ENCODE measurements at places on chromosomes 2 and 18. TPM values are rescaled to one million over a fixed set of nuclear protein-coding genes. Genes with fewer than 3 reads are reported as not detected.

Gene ANKRD30B
- not detected for total RNA-seq

DNA sequence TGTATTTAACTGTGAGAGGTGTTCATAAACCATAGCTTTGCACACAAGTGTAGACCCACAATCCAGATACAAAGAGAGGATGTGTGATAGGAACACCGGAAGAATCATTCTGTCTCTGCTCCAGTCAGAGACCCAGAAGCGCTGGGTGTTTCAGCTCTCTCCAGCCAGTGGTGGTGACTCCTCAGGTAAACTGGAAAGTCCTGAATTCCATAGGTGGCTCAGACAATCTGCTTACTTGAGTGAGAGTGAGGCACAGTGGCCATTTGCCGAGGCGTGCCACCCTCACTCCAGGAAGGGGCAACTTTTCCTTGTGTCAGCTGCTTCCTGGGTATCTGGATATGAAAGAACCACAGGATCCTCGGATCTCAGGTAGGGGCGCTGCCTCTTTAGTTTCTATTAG, 171.5 kb downstream of the KCNS3 start:
- DNase-seq: no peak

GRCh38 chr2:146669735-146670134, 1175.1 kb upstream of the ACVR2A start:
- no peak for DNase-seq

- no peak for DNase-seq
Observed at GRCh38 chr2:21379140-21379539, 255.4 kb downstream of the TDRD15 start.

Gene TEKT4
- not detected for total RNA-seq

Gene NGEF
- total RNA-seq: 6.8 TPM

GRCh38 chr18:7878265-7879211, 311.4 kb downstream of the PTPRM start:
- no peak for DNase-seq

GRCh38 chr2:102664471-102664909, 45.1 kb downstream of the SLC9A2 start:
- no peak for DNase-seq

DNA sequence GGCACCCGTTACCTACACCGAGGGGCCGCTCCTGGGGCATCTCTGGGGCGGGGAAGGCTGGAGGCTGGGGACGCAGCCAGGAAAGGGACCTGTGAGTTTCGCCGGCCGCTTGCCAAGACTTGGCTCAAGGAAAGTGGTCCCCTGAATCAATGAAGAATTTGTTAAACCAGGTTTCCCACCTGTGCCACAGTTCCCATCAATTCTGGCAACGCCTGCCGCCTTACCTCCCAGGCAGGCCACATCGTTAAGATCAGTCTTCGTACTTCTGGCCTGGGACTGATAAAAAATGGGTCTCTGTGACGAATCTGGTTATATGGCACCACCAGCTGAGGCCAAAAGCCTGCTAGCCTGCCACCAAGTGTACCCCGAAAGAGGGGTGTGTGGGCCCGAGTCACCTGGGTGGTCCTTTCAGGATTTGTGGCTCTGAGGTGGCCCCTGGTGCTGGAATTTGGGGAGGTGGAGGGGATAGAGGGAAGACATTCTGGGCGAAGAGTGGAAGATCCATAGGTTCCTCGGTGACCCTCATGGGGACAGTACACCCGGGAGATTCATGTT, 789 bp upstream of the TGFA start:
- no peak for DNase-seq

DNA sequence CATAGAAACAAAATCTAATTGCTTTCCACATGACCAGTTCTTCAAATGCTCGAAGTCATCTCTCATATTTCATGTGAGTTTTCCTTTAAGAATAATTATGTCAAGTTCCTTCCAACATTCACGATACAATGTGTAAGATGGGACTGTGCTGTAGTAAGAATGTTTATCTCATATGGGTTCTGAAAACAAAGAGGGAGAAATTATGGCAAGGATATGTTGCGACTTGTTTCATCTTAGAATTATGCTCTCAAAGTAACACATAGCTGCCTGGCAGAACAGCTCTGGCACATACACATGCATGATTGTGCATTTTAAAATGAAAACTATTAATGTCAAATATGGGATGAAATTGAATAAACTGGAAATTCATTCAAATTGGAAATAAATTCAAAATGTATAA, 314.8 kb upstream of the ACVR2A start:
- DNase-seq: no peak

GRCh38 chr2:230861552-230862255, 3.0 kb upstream of the ITM2C start:
- no peak for DNase-seq

Gene SERPINB11
- total RNA-seq: not detected

DNA sequence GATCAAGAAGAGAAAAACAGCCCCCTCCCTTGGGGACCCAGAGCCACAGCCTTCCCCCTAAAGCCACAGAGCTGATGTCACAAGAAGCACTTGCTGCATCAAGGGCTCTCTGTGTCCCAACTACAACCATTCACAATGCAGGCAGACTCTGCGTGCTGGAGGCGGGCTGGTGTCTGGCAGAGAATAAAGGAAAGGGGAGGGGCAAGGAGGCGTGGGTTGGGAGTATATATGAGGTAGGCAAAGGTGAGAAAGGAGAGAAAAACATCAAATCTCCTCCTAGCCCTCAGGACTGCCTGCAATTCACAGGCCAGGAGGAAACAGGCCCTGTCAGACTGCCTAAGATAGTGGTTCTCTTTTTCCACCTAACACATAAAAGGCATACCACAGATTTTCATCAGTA, 48.8 kb upstream of the IHH start:
- DNase-seq: no peak

- DNase-seq: peak; percentile 54
Observed at GRCh38 chr2:188975497-188976102, 1.4 kb downstream of the COL3A1 start.

Gene EVX2
- total RNA-seq: 0.28 TPM

DNA sequence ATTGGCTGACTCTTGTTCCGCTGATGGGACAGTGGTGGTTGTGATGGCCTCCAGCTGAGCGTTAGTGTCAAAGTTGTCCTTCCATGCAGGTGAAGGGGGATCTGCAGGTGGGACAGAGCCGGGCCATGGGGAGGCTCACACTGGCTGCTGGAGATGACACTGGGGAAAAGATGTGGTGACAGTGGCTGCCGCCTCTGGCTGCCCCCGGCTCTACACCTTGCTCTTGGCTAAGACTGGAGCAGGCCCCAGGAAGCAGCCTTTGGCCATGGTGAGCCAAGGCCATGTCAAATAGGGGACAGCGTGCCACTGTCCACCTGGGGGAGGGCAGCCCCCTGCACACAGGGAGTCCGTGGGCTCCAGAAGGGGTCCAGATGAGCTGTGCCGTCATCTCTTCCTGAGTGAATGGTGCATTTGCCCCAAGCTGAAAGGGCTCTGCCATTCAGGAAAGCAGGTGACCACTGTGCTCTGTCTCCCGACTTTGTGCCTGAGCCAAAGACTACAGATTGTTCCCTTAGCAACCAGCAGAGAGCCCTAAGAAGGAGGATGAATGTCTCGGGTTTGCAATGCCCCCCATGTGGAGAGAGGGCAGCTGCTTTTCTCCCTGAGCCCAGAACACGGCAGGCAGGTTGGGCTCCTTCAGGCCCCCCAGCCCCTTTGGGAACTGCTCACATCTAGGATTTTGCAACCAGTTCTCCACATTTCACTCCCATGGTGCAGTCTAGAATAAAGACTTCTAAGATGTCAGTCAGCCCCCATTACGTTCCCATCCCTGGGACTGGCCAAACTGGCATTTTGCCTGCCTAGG, 79.1 kb upstream of the BCL2L11 start:
- DNase-seq: no peak
